ENCODE measurements at places on chromosomes 2 and 18.

DNA sequence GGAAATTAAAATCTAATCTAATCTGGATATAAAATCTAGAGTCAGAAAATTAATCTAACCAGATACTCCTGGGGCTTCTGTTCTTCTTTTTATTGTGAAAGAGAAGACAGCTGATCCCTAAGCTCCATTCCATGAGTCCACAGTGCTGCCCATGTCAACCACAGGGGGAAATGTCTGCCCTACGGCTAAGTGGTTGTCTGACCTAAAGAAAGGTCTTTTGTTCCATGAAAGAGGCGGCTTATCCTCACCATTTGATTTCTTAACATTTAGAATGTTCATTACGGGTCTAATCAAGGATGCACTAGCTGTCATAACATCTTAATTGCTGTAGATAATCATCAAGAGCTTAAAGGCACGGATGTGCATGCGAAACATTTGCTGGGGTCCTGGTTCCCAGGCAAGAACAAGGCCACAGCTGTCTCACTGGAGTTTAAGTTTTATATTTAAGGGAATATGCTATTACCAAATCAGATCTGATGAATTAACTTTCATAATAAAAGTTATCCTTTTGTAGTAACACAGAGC, 162.6 kb downstream of the PAX3 start:
- DNase-seq = no peak

- DNase-seq = no peak
Observed at GRCh38 chr2:45354776-45355175, 256.3 kb downstream of the SRBD1 start.

GRCh38 chr2:217438136-217438535, 564.7 kb downstream of the TNS1 start:
- DNase-seq = no peak

- DNase-seq = no peak
Observed at GRCh38 chr2:45874344-45874743, 222.9 kb downstream of the PRKCE start.

- DNase-seq = no peak
Observed at GRCh38 chr2:124018890-124019289, 6.2 kb upstream of the CNTNAP5 start.

GRCh38 chr2:200380091-200380561, 73.6 kb downstream of the SPATS2L start:
- DNase-seq = no peak

GRCh38 chr2:55419233-55419678, 400 bp downstream of the CCDC88A start:
- DNase-seq = no peak

GRCh38 chr2:202436626-202437025, 60.5 kb downstream of the BMPR2 start:
- no peak for DNase-seq

- no peak for DNase-seq
Observed at GRCh38 chr2:181408861-181409260, 48.3 kb upstream of the ITGA4 start.

- DNase-seq = no peak
Observed at GRCh38 chr2:168107322-168107721, 140.1 kb downstream of the STK39 start.

- DNase-seq = no peak
Observed at GRCh38 chr2:167134381-167135072, 246.2 kb downstream of the XIRP2 start.

GRCh38 chr2:226115102-226115831, 684.4 kb downstream of the IRS1 start:
- peak; percentile 56 for DNase-seq

DNA sequence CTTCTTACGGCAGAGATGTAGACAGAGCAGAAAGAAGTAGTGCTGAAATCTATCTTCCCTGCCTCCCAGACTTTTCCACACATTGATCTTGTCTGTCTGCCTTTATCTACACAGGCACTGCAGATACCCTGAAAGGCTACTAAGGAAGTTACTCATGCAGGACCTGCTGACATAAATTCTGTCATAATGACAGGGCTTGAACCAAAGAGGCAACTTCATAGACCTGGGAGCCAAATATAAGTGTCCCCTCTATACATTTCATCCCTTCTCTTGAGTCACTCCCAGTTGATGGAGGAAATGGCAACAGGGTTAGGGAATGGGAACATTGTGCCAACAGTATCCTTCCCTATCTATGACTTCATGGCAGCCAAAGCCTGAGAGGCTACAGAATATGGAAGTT, 157.5 kb downstream of the TNS1 start:
- DNase-seq = no peak

DNA sequence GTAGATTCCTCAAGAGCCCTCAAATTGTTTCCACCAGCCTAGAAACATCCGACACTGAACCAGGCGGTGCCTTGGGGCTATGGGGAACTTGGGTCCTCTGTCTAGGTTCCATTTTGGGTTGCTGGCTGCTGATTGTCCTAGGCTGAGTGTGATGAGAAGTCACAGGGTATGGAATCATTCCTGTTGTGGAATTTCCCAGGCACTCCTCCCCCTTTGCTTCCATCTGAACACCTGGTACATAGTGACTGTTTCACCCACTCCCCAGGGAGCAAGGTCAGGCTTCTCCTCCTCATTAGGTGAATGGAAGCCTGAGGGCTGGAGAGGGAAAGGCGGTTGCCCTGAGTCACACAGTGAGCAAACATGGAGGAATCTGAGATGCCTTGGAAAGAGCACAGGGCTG, 4.5 kb downstream of the KIF3C start:
- DNase-seq = no peak

All from inflammatory macrophage treated with lipopolysaccharide for 1 hour (primary cell).